Activated T-helper 2 cell treated with anti-CD3 and anti-CD28 coated beads, Interferon-gamma antibody, Interleukin-2, Interleukin-4, amounts not matched to agents 10 μg/mL and 5 μg/mL and 100 μg/mL, durations not matched to agents 14 hours and 24 hours and 36 hours (primary cell): ENCODE measurements at places on chromosomes 4 and X. TPM values are rescaled to one million over a fixed set of nuclear protein-coding genes. Genes with fewer than 3 reads are reported as not detected.

The TSPAN7 gene
- total RNA-seq, result not detected in 2 replicates

The GPM6B gene
- not detected in 2 replicates for total RNA-seq

The SPIN3 gene
- total RNA-seq, result 10.0 and 11.5 TPM in 2 replicates

The OPRPN gene
- total RNA-seq, result not detected in 2 replicates

The CFAP99 gene
- not detected in 2 replicates for total RNA-seq

The PCSK1N gene
- 0.18 and 0.23 TPM in 2 replicates for total RNA-seq

The NPFFR2 gene
- total RNA-seq, result not detected in 2 replicates

The CSAG2 gene
- total RNA-seq, result not detected in 2 replicates

The NXF3 gene
- not detected in 2 replicates for total RNA-seq

The CAPN6 gene
- total RNA-seq, result not detected in 2 replicates

The L1CAM gene
- total RNA-seq, result 0.83 and 0.98 TPM in 2 replicates

The F8A3 gene
- total RNA-seq, result 27.3 and 28.7 TPM in 2 replicates

The NPY2R gene
- total RNA-seq, result not detected in 2 replicates

The LRP2BP gene
- 0.55 and 0.67 TPM in 2 replicates for total RNA-seq

The CPLX1 gene
- total RNA-seq, result 0.64 and 0.74 TPM in 2 replicates

The XPNPEP2 gene
- 0.11 and 0.16 TPM in 2 replicates for total RNA-seq

The CT45A10 gene
- not detected in 2 replicates for total RNA-seq
